Cardiac muscle cell (in vitro differentiated cells and primary cell): ENCODE measurements at places on chromosomes 2 and 18.

- no peak for DNase-seq
Observed at GRCh38 chr18:8871489-8871888, 166.1 kb downstream of the MTCL1 start.

GRCh38 chr2:36392571-36393255, 37.1 kb downstream of the CRIM1 start:
- no peak for DNase-seq

GRCh38 chr18:74060579-74060978, 87.1 kb downstream of the FBXO15 start:
- DNase-seq = no peak

DNA sequence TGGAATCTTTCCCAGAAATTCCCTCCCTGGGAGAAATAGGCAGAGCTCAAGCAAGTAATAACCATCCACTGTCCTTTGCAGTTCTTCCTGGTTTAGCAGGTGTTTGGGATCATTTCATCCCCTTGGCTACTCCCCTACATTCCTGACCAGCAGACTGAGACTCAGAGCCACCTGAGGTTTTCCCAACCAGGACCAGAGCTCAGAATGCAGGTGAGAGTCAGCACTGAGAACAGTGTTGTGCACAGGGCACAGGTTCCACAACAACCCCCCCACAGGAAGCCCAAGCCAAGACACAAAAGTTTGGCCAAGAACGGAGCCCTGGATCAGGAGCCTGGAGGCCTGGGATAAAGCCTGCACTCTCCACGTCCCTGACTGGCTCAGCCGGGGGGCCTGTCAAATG, 21.0 kb upstream of the LOXHD1 start:
- DNase-seq = no peak

DNA sequence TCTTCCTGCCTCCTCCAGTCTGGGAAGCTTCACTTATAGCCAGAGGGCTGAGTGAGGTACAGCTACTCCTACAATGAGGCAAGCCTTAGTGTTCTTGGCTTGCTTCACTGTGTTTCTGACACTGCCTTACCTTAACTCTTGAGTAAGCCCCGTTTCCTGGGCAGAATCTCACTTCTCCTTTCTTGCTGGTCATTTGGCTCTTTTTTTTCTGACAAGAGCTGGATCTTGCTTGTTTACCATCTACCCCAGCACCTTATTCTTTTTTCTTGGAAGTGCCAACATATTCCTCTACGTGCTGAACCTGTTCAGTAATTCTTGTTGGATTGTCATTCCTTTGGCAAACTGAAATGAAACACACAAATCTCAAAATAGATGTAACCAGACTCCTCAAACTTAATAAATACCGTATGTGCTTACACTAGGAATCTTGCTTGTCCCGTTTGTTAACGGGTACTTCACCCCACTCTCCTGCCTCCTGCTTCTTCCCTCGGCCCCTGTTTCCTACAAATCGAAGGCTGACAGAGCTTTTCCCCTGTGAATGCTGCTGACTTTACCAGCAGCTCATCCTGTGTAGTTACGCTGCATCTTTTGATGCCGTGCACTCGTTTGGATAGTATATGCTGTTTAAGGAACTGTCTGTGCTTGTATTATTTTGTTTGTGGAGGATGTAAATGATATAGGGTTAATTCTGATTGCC, 132.2 kb downstream of the FMNL2 start:
- no peak for DNase-seq

DNA sequence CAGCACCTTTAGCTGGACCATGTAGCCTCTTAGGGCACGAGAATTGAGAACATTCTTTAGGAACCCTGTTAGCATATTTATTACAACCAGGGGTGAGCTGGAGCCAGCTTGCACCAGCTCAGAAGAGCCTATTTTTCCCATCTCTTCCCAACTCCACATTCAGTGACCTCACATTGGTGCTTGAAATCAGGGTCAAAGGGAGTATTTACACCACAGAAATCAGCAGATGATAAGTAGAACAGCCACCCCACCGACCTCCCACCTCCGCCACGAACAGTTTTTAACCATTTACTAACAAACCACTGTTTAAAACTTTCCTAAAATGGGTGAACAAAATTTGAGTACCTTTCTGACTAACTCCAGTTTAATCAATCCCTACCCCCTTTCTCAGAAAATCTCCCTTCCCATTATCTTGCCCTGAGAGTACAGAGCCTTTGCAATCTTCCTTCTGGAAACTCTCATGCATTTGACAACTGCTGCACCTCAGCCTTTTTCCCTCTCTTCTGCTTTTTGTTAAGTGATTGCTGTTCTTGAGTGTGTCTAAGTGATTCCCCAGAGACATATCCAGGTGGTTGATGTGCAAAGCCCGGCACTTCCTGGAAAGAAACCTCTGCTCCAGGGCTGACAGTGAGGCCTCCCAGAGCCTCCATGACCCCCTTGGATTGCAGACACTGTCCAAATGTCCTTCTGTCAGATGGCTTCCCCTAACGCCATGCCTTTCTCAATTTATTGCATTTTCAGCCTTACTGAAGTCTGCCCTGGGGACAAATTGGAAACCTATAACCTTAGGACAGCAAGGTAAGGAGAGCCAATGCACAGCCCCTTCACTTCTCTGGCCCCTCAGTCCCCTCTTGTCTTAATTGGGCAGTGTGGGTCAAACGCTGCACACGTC, 389.5 kb upstream of the TNP1 start:
- peak; percentile 43 for DNase-seq

DNA sequence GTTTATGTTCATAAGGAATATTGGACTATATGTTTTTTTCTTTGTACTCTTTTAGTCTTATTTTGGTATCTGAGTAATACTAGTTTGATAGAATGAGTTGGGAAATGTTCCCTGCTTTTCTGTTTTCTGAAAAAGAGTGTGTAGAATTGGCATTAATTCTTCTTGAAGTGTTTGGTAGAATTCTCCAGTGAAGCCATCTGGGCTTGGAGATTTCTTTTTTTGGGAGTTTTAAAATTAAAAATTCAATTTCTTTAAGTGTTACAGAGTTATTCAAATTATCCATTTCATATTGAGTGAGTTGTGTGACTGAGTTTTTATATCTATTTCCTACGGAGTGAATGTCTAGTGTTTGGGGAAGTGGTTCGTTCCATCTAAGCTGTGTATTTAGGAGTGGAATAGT, 80.6 kb upstream of the HS6ST1 start:
- no peak for DNase-seq

GRCh38 chr2:142065700-142066099, 65.1 kb downstream of the LRP1B start:
- DNase-seq = no peak

DNA sequence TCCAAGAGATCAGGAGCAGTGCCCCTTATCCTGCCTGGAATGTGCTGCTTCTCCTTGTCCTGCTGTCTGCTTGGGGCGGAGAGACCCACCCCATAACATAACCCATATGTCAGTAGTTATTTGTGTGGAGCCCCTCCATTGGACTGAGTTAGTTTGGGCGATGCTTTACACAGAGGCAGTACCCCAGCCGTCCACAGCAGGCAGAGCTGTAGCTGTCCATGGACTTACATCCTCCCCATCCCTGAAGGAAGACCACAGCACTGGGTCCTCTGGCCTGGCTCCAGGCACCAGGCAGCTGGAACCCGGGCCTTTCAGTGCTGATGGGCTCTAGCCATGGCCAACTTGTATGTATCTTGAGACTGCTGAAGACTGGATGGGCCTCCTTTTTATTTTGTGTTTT, 20.3 kb downstream of the GKN2 start:
- DNase-seq = no peak

GRCh38 chr2:46268196-46268595, 29.0 kb upstream of the EPAS1 start:
- DNase-seq = peak; percentile 70

GRCh38 chr2:208609166-208609804, 202.7 kb downstream of the PTH2R start:
- no peak for DNase-seq

GRCh38 chr18:965921-966758, 61.5 kb downstream of the ADCYAP1 start:
- DNase-seq = peak; percentile 27

- DNase-seq = no peak
Observed at GRCh38 chr18:73835656-73836364, 311.8 kb downstream of the FBXO15 start.

DNA sequence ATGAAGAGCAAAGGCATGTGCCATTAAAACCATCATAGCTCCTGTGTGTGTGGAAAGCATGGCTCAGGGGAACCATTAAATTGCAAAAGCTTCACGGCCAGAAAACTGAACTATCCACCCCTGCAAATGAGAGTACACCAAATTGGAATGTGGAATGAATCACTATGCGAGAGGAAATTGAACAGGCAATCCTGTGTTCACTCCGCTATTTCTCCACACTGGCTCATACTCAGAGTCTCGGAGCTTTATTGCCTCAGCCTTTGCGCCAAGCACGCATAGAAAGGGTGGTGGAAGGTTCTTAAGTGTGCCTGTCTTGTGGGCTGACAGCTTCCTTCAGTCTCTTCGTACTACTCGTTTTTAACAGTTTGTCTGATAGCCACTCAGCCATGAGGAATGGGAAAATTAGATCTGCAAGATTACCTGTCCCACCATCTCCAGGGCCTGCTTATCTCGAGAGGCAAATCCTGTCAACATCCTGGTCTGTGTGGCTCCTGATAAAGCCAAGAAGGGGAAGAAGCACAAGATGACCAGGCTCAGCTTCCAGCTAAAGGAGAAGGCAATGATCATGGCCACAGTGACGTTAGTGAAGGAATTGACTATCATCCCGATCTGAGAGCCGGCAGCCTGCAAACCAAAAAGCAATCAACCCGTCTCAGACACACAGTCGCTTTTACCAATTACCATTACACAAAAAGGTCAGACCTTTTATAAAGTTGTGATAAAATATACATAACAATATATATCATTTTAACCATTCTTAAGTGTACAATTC, 34.9 kb downstream of the G6PC2 start:
- peak; percentile 93 for DNase-seq

GRCh38 chr2:133511679-133512078, 56.6 kb downstream of the NCKAP5 start:
- DNase-seq = no peak

GRCh38 chr2:86331384-86331783, 6.0 kb downstream of the REEP1 start:
- no peak for DNase-seq

DNA sequence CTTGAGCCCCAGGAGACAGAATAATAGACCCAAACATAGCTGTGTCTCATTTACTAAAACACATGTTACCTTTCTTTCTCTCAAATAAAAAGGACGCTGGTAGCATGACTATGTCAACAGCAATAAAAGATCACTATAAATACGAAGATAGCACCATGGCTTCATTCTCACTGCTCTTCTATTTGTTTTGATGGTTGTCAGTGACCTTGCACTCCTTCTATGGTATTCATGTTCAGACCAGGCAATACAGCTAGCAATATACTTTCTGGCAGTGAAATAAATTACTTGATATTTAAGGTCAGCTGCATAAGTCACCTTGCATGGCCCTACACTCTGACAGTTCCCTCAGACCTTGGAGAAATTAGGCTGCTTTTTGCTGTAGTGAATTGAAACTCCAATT, 263.2 kb upstream of the CDH7 start:
- no peak for DNase-seq

DNA sequence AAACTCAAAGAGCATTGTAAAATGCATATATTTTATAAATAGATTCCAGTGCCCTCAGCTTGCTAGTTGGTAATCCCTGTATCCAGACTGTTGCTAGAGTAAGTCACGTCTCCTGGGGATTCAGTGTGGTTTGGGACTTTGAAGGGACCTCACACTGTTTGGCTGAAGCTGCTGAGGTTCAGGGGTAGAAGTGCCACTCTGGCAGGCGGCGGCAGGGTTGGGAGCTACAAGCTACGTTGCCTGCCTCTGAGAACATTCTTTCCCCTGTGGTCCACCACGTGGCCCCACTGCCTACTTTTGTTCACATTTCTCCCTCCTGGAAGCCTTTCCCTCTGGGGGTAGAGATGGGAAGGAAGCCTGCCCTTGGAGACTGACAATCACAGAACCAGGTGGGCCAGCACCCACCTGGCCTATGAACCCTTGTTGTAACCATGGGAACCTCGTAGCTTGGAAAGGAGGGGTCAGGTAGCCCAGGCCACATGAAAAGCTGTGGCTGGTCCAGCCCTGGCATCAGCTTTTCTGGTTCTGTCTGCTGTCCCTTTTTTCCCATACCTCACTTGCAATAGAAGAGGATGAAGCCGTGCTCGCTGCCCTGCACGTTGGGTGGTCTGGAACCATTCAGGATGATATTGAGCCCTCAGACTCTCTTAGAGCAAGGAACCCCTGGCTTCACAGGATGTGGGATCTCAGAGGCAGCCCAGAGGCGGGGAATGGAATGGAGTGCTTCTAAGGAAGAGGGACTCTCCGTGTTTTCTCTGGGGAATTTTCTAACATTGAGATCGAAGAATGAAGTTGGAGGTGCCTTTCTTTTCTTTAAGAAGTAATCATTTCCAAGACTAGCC, 2.9 kb downstream of the RNF144A start:
- DNase-seq = no peak

DNA sequence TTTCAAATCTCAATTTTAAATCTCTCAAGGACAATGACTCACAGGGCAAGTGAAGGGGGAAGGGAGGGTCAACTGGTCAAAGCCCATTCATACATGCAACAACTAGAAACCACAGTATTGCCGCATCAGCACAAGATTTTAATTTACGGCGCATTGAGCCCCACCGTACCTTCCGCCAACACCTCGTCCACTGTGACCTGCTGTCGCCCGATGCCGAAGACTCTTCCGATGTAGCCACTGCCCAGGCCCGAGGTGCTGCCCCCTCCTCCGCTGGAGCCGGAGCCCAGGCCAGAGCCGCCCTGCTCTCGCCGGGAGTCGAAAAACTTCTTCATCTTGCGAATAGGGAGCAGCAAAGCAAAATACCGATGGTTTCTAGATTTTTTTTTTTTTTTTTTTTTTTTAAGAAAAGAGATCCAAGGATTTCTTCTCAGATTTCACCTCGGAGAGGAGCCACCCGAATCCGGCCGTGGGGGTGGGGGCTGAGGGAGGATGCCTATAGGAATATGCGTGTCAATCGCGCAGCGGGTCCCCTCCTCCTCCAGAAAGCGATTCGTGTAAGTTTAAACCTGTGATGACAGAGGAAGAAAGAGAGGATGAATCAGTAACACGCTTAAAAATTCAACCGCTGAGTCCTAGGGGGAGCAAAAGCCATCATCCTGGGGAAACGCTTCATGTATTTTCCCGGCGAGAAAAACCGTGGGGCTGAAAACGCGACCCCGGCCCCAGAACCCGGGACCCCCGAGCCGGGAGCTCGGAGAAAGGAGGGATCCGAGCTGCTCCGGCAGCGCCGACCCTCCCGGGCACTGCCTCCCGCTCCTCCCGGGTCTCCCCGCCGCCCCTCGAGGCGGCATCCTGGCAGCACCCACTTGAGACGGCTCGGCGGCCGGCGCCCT, 584 bp downstream of the AAK1 start:
- peak; percentile 73 for DNase-seq

DNA sequence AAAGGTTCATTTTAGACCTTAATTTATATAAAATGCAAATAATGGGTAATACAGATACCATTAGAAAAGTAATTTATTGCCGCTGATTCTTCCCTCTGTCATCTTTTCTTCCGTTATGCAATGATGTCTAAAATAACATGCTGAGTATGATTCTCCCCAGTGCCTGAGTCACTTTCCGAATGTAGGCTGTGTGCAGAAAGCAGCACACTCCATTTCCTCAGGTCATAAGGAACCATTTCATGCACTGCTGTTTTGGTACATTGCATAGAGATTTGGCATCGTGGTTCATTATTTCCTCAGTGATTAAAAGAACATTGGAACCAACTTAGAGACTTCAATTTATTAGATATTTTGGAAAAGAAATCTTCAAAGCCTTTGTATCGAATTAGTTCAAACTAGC, 173.5 kb downstream of the CDH2 start:
- DNase-seq = no peak
